Activated CD4-positive, alpha-beta T cell treated with anti-CD3 and anti-CD28 coated beads, Interleukin-2, amount 10 ng/mL, durations not matched to agents 7 days and 5 days (primary cell): ENCODE measurements at places on chromosomes 6 and 20.

GRCh38 chr6:159097256-159097655, 52.5 kb upstream of the TAGAP start:
- peaks cover 4% of the 10 kb centered on the region for H3K36me3 ChIP-seq
- no peaks in the 10 kb centered on the region for H3K27me3 ChIP-seq
- H3K4me1 ChIP-seq: peaks cover 66% of the 10 kb centered on the region
- DNase-seq: no peak

DNA sequence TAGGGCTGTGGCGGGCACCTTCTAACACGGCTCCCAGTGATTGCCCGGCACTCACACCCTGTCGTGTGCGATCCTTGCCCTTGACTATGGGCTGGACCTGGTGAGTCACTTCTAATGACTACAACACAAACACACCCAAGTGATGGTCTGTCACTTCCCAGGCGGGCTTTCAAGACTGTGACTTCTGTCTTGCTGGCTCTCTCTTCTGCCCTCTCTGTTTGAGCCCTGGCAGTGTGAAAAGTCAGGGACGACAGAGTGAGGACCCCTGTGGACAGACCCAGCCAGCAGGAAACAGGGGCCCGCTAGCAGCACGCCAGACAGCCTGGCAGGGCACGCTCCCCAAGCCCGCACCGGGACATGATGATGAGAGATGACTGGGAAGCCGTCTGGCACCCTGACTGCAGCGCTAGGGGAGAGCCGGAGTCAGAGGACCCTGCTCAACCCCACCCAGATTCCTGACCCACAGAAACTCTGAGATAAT, 43.0 kb downstream of the KIF16B start:
- H3K27ac ChIP-seq: no peak overlapping the region
- H3K4me1 ChIP-seq: no peaks in the 10 kb centered on the region
- H3K4me3 ChIP-seq: no peak overlapping the region
- peaks cover 9% of the 10 kb centered on the region for H3K36me3 ChIP-seq
- DNase-seq: no peak
- H3K27me3 ChIP-seq: no peaks in the 10 kb centered on the region

DNA sequence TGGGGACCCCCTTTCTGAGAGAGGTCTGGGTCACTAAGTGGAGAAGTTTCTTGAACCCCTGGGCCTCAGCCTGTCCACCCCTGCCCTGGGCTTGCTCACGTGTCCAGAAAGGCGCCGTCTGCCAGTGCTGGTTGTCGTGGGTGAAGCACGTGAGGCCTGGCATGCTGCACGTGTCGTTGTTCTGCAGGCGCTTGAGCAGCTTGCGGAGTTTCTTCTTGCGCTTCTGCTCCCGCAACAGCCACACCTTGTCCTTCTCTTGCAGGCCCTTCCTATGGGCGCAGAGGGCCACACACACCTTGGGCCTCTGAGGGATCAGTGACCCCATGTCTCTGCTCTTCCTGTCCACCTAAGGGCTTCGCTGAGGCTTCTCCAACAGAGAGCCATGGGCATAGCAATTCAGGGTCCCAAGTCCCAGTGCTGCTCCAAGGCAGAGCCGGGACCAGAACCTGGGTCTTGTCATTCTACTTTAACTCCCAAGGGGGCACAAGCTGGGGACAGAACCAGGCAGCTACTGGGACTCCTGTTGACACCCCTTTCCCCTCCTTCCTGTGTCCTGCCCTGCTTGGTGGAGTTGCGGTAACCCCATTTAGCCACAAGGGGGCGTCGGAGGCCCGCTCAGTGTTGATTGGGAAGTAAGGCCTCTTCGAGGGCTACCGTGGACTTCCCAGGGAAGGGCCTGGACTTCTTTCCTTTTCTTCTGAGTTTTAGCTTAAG, 121.8 kb downstream of the SULF2 start:
- no peaks in the 10 kb centered on the region for H3K36me3 ChIP-seq
- peaks cover 7% of the 10 kb centered on the region for H3K4me1 ChIP-seq

DNA sequence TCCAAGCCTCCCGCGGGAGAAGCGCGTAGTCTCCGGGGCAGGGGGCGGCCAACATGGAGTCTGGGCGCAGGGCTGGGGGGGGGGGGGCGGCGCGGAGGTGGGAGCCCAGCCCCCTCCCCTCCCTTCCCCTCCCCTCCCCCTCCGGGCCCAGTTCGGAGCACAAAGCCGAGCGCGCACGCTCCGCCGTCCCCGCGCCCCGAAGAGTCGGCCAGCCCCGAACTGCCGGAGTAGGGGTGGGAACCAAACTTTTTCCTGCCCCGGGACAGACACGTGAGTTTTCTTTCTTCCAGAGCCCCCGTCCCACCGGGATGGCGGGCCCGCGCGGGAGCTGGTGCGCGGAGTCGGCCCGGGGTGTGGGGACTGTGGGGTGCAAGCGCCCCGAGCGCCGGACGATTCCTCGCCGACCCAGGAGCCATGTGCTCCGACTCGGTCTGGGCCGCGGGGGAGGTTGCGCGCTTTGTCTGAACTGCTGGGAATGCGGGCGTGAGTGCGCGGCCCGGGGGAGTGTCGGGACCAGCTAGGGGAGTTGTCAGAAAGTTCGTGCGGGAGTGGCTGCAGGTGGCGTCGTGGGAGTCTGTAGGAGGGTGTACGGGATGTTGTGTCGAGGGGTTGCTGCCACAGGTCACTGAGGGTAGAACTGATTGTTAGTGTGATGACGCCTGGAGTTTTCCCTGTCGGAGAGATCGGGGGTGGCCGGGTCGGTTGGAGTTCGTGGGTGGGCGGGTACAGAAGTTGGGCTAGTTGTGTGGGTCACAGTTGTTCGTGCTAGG, 1.2 kb downstream of the TGIF2 start:
- H3K4me3 ChIP-seq: peak overlapping the region; percentile 83
- peak overlapping the region; percentile 91 for H3K27ac ChIP-seq
- H3K36me3 ChIP-seq: peaks cover 29% of the 10 kb centered on the region
- H3K4me1 ChIP-seq: peaks cover 39% of the 10 kb centered on the region
- peak; percentile 58 for DNase-seq

GRCh38 chr6:117906507-117906957, 532 bp upstream of the SLC35F1 start:
- H3K36me3 ChIP-seq: no peaks in the 10 kb centered on the region
- peak overlapping the region; percentile 58 for H3K4me3 ChIP-seq
- peaks cover 9% of the 10 kb centered on the region for H3K4me1 ChIP-seq
- peaks cover 52% of the 10 kb centered on the region for H3K27me3 ChIP-seq
- no peak overlapping the region for H3K27ac ChIP-seq

GRCh38 chr6:117008618-117009017, 131.6 kb downstream of the RFX6 start:
- no peak for DNase-seq
- H3K27ac ChIP-seq: no peak overlapping the region
- no peaks in the 10 kb centered on the region for H3K36me3 ChIP-seq
- H3K4me1 ChIP-seq: no peaks in the 10 kb centered on the region
- no peak overlapping the region for H3K4me3 ChIP-seq
